ENCODE measurements at places on chromosomes 5 and 9.

GRCh38 chr9:72322259-72322658 lies 42.7 kb downstream of the ZFAND5 start:
- DNase-seq, result no peak

- no peak for DNase-seq
Observed at GRCh38 chr9:133680976-133681657, 45.0 kb downstream of the DBH start.

GRCh38 chr9:27549196-27549755 lies 19.7 kb upstream of the MOB3B start:
- DNase-seq, result no peak

DNA sequence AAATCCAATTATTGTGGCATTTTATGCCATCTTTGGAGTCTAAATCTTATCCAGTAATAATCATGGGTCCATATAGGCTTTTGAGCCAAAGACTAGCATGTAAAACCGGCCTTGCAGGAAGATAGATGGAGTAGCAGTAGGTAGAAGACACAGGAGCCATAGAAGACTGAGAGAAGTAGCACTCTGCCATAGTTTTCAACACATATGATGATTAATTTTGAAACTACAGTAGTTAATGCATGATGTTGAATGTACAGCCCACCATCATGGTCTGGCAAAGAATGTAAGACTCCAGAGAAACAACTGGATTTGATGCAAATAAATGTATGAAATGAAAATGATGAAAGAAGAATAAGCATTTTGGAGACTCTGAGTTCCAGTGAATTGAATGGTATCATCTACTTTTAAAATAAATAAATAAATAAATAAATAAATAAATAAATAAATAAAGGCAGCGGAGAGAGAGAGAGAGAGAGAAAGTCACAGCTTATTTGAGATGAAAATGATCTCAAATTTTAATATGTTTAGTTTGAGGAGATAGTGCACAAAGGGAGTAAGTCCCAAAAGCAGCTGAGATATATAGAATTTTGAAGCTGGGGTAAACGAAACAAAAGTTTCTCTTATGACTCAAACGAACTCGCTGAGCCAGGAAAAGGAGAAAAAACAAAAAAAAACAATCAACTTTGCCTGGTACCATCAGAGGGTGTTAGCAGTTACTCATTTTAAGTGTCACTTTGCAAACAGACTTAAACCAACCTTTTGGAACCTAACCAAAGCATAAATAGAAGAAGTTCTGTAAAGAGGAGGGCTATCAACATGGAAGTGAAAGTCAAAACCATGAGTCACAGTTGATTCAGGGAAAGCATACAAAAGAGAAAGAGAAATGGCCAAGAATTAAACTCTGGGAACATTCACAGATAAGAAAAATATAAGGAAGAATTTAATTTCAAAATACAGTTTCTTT lies 388.7 kb downstream of the CETN3 start:
- no peak for DNase-seq

DNA sequence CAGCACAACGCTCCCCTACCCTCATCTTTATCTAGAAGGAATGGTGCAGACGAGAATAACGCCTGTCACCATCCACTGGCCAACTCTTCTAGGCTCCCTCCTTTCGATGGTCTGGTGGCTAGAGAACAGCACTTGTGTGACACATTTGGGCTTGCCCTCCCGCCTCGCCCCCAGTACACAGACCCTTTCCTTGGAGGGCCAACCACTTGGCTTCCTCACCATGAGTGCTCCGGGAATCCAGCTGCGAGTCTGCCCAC lies 1.4 kb downstream of the GNAQ start:
- DNase-seq, result peak; percentile 14

DNA sequence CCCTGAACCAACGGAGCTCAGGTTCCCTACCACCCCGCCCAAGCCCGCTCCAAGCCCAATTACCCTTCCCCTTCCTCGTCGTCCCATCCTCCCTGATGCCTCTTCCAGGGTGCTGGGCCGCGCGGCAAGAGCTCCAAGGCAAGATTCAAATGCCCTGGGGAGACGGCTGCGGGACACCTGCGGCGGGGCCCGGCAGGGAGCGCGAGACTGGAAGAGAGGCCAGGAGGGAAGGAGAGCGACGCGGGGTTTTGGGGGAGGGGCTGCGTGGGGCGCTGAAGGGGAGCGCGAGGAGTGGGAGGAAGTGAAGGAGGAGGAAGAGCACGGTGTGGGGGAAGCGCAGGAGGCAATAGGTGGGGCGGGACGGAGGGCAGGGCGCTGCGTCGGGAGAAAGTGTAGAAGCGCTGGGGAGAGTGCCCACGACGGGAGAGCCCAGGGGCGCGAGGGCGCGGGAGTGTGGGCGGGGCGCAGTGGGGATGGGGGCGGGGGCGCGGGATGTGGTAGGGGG lies 975 bp upstream of the NXNL2 start:
- no peak for DNase-seq

DNA sequence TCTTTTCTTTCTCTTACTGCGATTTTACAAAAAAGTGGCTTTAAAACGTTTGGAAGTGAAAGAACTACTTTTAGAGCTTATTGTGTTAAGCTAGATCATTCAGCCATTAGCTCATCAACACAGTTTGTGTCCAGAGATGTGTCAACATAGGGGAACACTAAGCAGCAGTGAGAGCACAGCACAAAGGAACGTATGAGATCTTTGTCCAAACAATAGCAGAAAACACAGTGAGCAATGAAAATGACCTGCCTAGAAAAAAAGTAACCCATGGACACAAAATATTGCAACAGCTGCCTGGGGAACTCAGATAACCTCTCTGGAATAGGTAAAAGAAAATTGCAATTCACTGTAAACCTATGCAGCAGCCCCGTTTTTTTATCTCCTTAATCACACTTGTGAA lies 372.5 kb downstream of the ARHGEF28 start:
- no peak for DNase-seq

- DNase-seq, result no peak
Observed at GRCh38 chr9:35254984-35255857, 93.4 kb downstream of the UNC13B start.

GRCh38 chr9:91714020-91714806 lies 235.8 kb downstream of the ROR2 start:
- no peak for DNase-seq

DNA sequence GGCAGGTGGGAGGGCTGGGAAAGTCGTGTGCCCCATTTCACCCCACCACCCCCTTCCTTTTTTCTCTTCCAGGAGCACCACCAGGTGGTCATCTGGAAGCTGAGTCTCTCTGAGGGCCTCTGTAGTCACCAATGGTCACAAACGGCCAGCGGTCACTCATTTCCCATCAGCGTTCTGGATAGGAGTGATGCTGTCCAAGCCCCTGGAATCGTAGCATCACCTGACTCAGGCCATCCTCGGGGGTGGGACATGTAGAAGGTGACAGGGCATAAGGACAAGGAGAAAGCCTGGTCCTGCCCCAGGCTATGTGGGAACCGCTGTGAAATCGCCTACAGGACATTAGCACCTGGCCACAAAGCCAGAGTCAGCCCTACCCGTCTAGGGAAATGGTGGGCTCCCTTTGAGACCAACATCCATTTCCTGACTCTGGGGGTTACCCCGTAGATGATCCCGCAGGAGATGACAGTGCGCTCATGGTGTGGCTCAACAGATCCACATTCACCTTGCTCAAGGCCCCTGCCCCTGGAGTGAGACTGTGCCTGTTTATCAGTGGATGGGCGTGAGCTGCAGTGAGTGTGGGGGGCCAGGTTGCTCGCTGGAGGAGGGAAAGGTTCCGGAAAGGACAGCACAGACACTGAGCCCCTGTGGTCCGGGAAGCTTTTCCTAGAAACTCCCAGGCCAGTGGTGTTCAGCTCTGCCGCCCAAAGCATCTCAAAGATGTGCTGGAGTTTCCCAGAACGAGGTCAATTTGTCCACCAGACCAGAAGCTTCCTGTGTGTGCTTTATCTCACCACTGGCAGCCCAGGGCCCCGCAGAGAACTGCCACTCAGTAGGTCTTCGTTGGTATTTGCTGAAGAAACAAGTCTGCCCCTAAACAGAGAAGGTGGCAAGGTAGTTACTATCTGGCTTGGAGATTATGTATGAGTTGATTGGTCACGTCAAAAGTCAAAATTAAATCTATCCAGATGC lies 61.1 kb upstream of the UNC5A start:
- no peak for DNase-seq

GRCh38 chr9:16622541-16622940 lies 247.9 kb downstream of the BNC2 start:
- no peak for DNase-seq

DNA sequence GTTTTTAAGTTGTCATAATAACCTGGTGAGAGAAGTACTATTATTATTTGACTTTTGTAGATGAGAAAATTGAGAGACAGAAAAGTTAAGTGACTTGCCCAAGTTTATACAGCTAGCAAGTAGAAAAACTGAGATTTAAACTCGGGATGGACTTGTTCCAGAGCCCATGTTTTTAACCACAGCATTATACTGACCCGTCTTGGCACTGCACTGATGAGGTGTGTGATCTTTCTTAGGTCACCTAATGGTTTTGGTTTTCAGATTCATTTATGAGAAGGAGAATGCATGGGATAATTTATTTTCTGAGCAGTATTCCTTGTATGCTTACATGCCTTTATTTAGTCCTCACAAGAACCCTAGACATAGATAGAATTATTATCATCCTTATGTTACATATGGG lies 201.8 kb upstream of the CDKN2B start:
- no peak for DNase-seq

GRCh38 chr5:177439518-177440053 lies 7.0 kb upstream of the PRR7 start:
- no peak for DNase-seq

DNA sequence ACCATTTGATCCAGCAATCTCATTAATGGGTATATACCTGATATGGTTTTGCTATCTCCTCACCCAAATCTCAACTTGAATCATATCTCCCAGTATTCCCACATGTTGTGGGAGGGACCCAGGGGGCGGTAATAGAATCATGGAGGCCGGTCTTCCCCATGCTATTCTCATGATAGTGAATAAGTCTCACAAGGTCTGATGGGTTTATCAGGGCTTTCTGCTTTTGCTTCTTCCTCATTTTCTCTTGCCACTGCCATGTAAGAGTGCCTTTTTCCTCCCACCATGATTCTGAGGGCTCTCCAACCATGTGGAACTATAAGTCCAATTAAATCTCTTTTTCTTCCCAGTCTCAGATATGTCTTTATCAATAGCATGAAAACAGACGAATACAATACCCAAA lies 74.5 kb upstream of the APC start:
- DNase-seq, result no peak

Measured in cerebellar nuclear complex (tissue), 1 donor.